Stimulated activated CD4-positive, alpha-beta T cell treated with anti-CD3 and anti-CD28 coated beads, Interleukin-12 subunit alpha, Interleukin-12 subunit beta, amount 100 ng/mL, for 4 hours (primary cell): ENCODE measurements at places on chromosomes 7 and 10.

- DNase-seq = no peak
Observed at GRCh38 chr10:22657566-22658225, 56.7 kb downstream of the PIP4K2A start.

DNA sequence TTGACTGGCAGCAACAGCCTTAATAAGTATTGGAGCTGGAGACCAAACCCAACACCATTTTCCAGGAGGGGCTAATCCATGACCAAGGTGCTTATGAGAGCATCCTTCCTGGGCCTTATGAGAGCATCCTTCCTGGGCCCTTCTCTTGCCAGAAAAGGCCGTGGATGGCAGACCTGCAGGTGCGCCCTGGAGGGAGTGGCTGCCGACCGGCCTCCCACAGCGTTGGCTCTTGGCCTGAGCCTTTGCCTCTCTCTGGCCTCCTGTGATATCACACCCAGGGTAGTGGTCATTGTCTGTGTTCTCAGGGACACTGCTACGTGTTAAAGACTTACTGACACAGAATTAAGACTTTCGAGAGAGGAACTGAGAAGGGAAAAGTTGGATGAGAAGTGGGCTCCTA is 22.3 kb upstream of the NUDCD3 start:
- no peak for DNase-seq

DNA sequence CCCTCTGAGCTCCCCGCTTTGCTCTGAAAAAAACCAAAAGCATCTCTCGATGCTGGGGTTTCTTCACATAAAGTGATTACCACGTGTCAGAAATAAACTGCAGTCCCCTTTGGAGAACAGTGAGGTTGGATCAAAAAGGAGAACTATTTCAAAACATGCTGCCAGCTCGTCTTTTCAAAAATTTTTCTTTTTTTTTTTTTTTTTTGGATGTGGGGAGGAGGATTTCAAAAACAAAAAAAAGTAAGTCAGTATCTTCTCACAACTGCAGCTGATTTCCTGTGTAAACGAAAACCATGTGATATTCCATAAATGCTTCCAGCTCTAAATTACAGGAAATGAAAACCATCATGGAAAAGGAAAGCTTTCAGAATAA is 155.0 kb upstream of the LYZL2 start:
- DNase-seq = no peak

GRCh38 chr10:46090258-46090812 is 44.3 kb upstream of the MSMB start:
- DNase-seq = no peak

GRCh38 chr7:21651697-21652096 is 108.9 kb downstream of the DNAH11 start:
- DNase-seq = no peak

GRCh38 chr7:115132096-115132495 is 210.2 kb downstream of the MDFIC start:
- DNase-seq = no peak

DNA sequence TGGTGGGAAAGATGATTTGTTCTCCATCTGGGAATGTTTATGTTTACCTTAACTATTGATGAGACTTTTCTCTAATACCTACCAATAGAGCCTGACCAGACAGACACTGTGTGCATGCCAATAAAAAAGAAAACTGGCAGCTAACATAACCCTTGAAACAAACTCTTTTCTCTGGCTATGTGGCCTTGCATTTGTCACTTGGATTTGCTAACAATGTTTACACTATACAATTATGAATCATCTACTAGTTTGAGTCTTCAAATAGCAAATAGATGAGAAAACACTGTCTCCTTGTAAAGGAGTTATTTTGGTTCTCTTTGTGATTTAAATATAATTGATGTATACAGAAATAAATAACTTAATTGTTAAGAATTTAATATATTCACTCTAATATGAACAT is 273.1 kb downstream of the SEMA3D start:
- DNase-seq = no peak

- DNase-seq = no peak
Observed at GRCh38 chr7:66426996-66427395, 201.7 kb upstream of the KCTD7 start.

- no peak for DNase-seq
Observed at GRCh38 chr7:132755538-132756483, 179.5 kb upstream of the PLXNA4 start.

DNA sequence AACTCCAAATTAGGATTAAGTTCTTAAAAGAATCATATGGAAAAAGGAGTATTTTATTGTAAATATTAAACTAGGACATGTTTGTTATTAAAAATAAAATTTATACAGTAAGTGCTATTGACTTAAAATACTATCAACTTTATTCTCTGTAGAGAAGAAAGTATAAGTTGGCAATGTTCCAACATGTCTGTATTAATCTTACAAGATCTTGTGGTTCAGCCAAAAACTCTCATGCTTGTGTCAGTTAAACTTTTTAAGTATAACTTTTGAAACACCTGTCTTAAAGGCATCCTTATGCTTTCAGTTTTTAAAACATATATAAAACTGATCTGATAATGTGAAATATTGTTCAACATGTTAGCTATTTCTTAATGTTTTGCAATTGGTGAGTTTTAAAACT is 160.7 kb downstream of the ZEB1 start:
- DNase-seq = no peak

DNA sequence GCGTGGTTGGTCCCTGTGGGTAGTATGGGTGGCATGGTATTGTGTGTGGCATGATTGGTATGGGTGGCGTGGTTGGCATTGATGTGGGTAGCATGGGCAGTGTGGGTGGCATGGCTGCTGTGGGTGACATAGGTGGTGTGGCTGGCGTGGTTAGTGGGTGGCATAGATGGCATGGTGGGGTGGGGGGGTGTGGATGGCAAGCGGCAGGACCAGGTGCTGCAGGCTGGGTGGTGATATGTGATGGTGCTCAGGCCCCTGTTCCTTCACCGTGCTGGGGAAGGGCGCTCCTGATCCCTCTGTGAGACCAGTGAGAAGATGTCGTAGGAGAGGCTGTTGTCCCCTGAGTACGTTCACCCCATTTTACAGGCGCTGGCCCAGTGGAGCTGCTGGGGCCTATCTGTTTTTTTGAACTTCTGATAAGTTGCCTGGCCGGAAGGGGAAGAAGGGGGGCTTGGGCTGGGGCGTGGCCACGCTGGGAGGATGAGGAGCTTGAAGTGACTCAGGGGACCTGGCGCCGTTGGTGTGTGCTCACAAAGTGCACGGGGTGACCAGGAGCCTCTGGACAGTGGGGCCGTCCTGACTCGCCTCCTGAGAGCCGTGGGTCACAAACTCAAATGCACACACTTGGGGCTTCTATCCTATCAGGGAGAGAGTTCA is 17.5 kb downstream of the INPP5A start:
- no peak for DNase-seq

GRCh38 chr7:45524445-45524844 is 49.7 kb upstream of the ADCY1 start:
- DNase-seq = no peak

- DNase-seq = no peak
Observed at GRCh38 chr7:73739387-73739767, 775 bp upstream of the ABHD11 start.

- no peak for DNase-seq
Observed at GRCh38 chr7:92648067-92648466, 57.9 kb upstream of the FAM133B start.

- peak; percentile 21 for DNase-seq
Observed at GRCh38 chr10:17257466-17258321, 29.7 kb downstream of the VIM start.

DNA sequence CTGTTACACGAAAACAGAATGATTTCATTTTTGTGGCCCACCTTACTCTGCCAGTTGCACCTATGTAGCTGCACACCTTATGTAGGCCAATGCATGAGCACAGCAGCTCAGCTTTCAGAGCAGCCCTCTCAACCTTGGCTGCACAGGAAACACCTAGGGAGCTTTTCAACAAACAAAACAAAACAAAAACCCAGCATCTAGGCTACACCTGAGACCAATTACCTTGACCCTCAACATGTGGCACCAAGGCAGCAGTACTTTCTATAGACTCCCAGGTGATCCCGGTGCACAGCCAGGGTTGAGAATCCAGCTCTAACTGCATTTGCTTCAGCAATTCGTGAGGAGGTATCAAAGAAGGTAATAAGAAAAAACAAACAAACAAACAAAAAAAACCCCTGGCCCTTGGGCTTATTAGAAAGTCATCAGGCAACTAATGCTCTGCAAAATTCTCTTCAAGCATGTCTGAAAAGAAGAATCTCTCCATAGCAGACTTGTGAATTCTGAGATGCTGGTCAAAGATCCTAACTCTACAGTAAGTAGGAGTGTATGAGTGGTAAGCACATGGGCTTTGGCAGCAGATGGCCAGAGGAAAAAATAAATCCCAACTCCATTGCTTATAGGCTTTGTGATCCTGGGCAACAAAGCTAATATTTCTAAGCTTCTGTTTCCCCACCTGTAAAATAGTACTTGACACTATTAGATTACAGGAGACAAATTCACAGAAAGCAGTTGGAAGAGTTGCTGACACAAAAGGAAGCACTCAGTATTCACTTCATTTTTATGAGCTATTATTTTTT is 113.4 kb upstream of the NOBOX start:
- DNase-seq = no peak

- no peak for DNase-seq
Observed at GRCh38 chr10:29957236-29957635, 102.2 kb downstream of the JCAD start.

- no peak for DNase-seq
Observed at GRCh38 chr7:91357379-91357778, 93.1 kb downstream of the FZD1 start.

- no peak for DNase-seq
Observed at GRCh38 chr7:77710067-77710466, 13.8 kb downstream of the RSBN1L start.

DNA sequence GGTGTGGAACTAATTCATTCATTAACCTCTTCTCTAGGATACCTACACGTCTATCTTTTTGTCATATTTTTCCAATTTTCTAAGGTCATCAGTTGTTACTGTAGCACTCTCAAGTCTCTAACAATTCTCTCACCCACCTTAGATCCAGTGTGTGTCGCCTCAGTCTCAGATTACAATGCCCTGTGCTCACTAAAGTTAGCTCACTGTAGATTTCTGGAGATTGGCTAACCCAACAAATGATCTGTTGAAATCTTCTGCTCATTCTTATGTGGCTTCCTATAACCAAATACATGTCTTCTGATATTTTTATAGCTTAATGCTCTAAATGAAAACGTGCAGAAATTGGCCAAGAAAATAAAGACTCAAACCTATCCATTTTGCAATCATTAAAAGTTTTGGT is 142.6 kb downstream of the SLC25A13 start:
- DNase-seq = no peak

GRCh38 chr10:75187961-75188426 is 22.6 kb upstream of the VDAC2 start:
- DNase-seq = peak; percentile 44

GRCh38 chr7:79339208-79339925 is 114.1 kb downstream of the MAGI2 start:
- no peak for DNase-seq

- DNase-seq = no peak
Observed at GRCh38 chr10:15241306-15241705, 72.8 kb upstream of the NMT2 start.

- DNase-seq = no peak
Observed at GRCh38 chr10:14459665-14460064, 128.9 kb upstream of the FRMD4A start.

DNA sequence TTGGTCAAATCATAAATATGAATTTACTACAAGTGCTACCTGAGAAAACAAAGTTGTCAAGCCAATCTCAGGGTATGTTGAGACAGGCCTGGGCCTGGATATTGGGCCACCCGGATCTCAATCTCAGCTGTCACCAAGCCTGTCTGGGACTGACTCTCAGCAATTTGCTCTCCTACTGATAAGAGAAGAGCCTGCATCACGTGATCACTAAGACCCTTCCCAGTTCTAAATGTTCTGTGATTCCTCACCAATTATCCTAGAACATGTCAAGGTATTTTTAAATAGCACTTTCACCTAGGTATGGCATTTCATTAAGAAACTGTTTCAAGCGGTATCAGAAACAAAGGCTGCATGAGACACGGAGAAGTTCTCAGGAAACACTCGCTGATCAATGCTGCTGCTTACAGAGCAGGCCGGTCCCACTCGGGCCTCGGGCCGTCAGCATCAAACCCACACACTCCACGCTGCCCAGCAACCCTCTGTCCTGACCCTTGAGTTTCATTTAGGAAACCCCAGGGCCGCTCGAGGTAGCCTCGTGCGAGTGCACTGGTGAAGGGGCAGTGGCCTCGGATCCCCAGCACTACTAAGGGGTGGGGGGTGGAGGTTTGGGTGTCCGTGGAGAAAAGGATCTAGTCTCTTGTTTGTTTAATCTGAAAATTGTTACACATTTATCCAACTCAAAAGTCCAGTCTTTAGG is 4.1 kb downstream of the KLF6 start:
- no peak for DNase-seq

- DNase-seq = no peak
Observed at GRCh38 chr10:79090134-79090803, 21.5 kb downstream of the ZMIZ1 start.

DNA sequence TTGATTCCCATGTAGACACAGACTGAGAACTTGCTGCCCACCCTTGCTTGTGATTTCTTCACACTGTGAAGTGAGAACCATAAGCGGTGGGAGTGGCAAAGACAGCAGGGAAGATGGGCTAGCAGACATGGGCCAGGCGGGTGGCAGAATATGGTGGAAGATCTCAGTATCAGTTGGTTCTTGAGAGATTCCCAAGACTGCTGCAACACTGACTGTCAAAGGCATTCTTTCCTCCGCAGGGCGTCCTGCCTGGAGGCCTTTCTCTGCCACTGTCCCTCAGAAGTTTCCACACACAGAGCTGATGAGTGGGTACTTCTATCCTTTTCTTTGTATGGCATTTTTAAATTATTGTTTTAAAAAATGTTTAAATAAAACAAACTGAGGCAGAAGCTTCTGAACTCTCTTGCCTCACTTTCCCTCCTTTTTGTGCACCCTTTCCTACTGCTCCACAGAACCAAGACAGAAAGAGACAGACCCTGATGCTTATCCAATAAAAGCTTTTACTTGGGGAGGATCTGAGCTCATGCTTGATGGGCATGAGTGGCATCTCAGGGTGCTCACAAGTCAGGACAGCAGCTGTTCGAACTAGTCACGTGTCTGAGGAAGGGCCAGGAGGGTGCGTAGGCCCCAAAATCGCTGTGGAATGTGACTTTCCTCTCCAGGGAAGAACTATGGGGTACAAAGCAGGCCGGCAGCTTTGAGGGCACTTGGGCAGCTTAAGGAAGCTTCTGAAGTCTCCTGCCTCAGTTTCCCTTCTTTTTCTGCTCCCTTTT is 104.7 kb upstream of the PCGF5 start:
- no peak for DNase-seq
